ENCODE measurements at places on chromosomes 7 and 10. TPM values are rescaled to one million over a fixed set of nuclear protein-coding genes. Genes with fewer than 3 reads are reported as not detected.

Gene SLC26A5
- polyA plus RNA-seq, result 0.17 TPM

DNA sequence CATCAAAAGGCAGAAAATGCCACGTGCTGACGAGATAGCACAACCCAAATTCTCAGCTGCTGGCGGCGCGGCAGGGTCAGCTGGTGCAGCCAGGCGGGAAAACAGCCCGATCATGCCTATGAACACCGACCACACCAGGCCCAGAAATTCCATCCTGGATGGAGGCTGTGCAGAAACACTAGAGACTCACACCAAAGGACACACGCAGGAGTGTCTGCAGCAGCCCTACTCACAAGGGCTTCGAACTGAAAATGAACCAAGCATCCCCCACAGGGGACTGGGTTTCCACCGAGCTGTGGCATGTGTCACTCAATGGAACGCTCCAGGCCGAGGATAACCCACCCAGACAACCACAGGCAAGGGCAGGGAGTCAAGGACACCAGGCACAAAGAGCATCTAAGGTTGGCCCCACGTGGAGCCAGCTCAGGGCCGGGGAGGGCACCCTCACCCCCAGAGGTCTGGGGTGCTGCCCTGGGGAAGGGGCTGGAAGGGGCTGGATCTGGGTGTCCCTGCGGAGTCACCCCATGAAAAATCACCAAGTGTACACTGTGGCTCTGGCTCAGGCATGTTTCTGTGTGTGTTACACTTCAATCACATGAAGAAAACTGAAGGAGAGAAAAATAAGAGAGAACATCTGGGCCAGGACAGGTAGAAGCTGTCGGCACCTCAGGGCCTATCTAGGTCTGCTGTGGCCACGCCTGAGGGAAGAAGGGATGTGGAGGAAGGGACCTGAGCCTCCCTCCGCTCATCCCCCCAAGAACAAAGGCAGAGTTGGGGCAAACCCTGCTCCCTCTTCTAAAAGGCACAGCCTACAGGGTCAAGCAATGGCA is 33.0 kb downstream of the RASGEF1A start:
- no peak for DNase-seq

DNA sequence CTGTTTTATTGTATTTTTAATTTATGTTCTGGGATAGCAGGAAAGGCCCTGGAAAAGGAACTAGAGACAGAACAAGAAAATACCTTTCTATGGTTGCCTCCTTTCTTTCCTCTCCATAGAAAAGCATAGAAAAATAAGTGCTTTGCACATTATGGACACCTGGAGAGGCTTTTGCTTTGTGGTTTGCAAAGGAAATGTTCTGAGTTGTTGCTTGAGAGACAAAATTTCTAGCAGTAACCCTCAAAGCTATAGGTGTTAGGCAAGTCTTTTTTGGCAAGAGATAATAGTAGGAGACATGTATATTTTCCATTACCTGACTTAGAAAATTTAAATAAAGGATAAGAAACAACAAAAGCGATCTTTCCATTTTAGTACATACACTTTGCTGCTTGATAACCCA is 378.6 kb upstream of the PRKCQ start:
- no peak for DNase-seq

GRCh38 chr10:86599041-86599440 is 55.3 kb upstream of the OPN4 start:
- no peak for DNase-seq

GRCh38 chr7:106346678-106347217 is 62.0 kb upstream of the NAMPT start:
- DNase-seq, result peak; percentile 67
